ENCODE measurements at places on chromosomes 1 and 21. TPM values are rescaled to one million over a fixed set of nuclear protein-coding genes. Genes with fewer than 3 reads are reported as not detected.

Gene SPATA21
- not detected for total RNA-seq

Gene EXTL2
- 36.2 TPM for total RNA-seq

Gene OR2T34
- total RNA-seq: not detected

Gene ATPAF1
- 20.2 TPM for total RNA-seq

Gene MFSD2A
- total RNA-seq: 2.9 TPM

Gene FCRL6
- not detected for total RNA-seq

Gene MACO1
- 37.4 TPM for total RNA-seq

Gene PTPRF
- 275 TPM for total RNA-seq

Gene EXTL1
- 39.9 TPM for total RNA-seq

Gene MAP10
- total RNA-seq: 2.5 TPM

Gene PTPN7
- total RNA-seq: 0.58 TPM

Gene SHISAL2A
- not detected for total RNA-seq
